ENCODE measurements at places on chromosomes 3 and 15. TPM values are rescaled to one million over a fixed set of nuclear protein-coding genes. Genes with fewer than 3 reads are reported as not detected.

LIPH gene
- 8.1 TPM for total RNA-seq

STAC gene
- 2.6 TPM for total RNA-seq

COL6A6 gene
- not detected for total RNA-seq

ARPP19 gene
- 115 TPM for total RNA-seq

KNG1 gene
- total RNA-seq: not detected

TMC3 gene
- not detected for total RNA-seq

PLS1 gene
- 13.6 TPM for total RNA-seq

GABRR3 gene
- not detected for total RNA-seq

PTH1R gene
- total RNA-seq: 0.37 TPM

CA12 gene
- 158 TPM for total RNA-seq

TGFBR2 gene
- 42.1 TPM for total RNA-seq

SHC4 gene
- 0.86 TPM for total RNA-seq

DNAH1 gene
- 1.1 TPM for total RNA-seq

RLBP1 gene
- not detected for total RNA-seq

EFCC1 gene
- total RNA-seq: 0.06 TPM

LIPC gene
- total RNA-seq: not detected

NMNAT3 gene
- total RNA-seq: 1.4 TPM

HRG gene
- not detected for total RNA-seq

SEMA5B gene
- total RNA-seq: 0.29 TPM

ITIH1 gene
- not detected for total RNA-seq

PLSCR5 gene
- total RNA-seq: not detected

CKMT1B gene
- total RNA-seq: 7.6 TPM

CLDN11 gene
- total RNA-seq: 0.14 TPM

LRCH3 gene
- total RNA-seq: 13.2 TPM

KLHL6 gene
- not detected for total RNA-seq

WDR93 gene
- total RNA-seq: 0.28 TPM

GOLGA6L7 gene
- total RNA-seq: not detected

OCA2 gene
- total RNA-seq: 0.09 TPM

SLC12A1 gene
- not detected for total RNA-seq

MYO1E gene
- total RNA-seq: 211 TPM

MYH15 gene
- 0.27 TPM for total RNA-seq

CAMKV gene
- total RNA-seq: 0.29 TPM

HES1 gene
- total RNA-seq: 14.3 TPM

GOLGA8G gene
- total RNA-seq: not detected

EPHB1 gene
- 0.37 TPM for total RNA-seq

EFL1 gene
- 25.7 TPM for total RNA-seq

SPTBN5 gene
- total RNA-seq: 0.09 TPM

NR1I2 gene
- total RNA-seq: not detected

FAM43A gene
- total RNA-seq: 3.8 TPM

CIB2 gene
- total RNA-seq: 23.0 TPM

ZNF80 gene
- not detected for total RNA-seq

MEGF11 gene
- total RNA-seq: 0.66 TPM

CPN2 gene
- total RNA-seq: not detected

PRICKLE2 gene
- 3.4 TPM for total RNA-seq

CYP1A2 gene
- not detected for total RNA-seq

SH2D7 gene
- total RNA-seq: not detected

SLC28A2 gene
- not detected for total RNA-seq

TRANK1 gene
- total RNA-seq: 3.1 TPM

TIMP4 gene
- total RNA-seq: 10.9 TPM

NR2F2 gene
- 27.1 TPM for total RNA-seq

DUOXA1 gene
- 0.20 TPM for total RNA-seq

NOX5 gene
- total RNA-seq: 0.31 TPM

ST8SIA2 gene
- 0.44 TPM for total RNA-seq

GP5 gene
- not detected for total RNA-seq

PDCD10 gene
- 54.3 TPM for total RNA-seq

DAG1 gene
- 53.4 TPM for total RNA-seq

KLF15 gene
- 0.12 TPM for total RNA-seq

PLCB2 gene
- 1.3 TPM for total RNA-seq

MFAP1 gene
- 28.5 TPM for total RNA-seq
